ENCODE measurements at places on chromosomes 2 and 18.

- DNase-seq = no peak
These were observed 189.2 kb downstream of the NCK2 start for GRCh38 chr2:105933906-105934305.

GRCh38 chr2:127673291-127674069, 1.9 kb downstream of the LIMS2 start:
- no peak for DNase-seq

DNA sequence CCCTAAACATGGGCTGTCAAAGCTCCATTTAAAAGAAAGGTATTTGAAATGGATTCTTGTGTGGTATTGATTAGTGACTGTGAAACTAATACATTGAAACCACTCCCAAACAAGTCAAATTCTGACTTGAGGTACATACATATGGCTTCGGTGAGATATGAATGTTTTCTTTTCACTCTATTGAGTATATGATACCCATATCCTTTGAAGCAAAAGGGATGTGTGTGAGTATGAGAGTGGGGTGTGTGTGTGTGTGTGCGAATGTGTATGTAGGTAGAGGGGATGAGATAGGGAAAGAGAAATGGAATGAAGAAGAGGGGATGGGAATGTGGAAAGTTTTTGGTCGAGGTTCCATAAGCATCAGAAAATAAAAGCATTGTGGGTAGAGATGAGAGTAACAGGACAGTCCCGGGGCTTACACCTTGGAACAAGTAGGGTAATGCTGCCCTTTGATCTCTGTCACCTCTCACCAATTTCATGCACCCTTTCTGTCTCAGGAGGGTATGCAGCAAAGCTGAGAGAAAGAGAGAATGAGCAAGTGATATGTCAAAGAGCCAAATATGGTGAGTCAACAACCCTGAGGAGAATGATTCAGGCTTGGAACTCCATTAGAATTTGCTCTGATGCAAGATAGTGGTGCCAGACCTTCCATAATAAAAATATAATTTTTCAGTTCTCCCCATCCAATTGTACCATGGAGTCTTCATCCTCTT, 64.0 kb upstream of the ZEB2 start:
- no peak for DNase-seq

- peak; percentile 92 for DNase-seq
These were observed 38.9 kb downstream of the INO80C start for GRCh38 chr18:35458677-35459441.

- DNase-seq = no peak
These were observed 60.6 kb downstream of the RNF144A start for GRCh38 chr2:6977786-6978185.

GRCh38 chr2:29164091-29164846, 49.1 kb downstream of the CLIP4 start:
- no peak for DNase-seq

DNA sequence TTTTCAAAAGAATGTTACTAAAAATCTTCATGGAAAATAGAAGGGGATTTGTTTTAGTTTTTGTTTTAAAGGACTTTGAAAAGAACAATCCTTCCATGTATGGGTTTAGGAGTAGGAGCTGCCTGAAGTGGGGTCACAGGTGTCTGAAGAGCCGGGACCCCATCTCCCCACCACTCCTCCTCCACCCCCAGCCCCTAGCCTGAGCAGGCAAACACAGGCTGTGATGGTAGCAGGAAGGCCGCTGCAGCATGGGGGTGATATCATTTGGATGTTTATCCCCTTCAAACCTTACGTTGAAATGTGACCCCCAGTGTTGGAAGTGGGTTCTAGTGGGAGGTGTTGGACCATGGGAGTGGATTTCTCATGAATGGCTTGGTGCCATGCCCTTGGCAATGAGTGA, 93.0 kb downstream of the ZBTB7C start:
- no peak for DNase-seq

DNA sequence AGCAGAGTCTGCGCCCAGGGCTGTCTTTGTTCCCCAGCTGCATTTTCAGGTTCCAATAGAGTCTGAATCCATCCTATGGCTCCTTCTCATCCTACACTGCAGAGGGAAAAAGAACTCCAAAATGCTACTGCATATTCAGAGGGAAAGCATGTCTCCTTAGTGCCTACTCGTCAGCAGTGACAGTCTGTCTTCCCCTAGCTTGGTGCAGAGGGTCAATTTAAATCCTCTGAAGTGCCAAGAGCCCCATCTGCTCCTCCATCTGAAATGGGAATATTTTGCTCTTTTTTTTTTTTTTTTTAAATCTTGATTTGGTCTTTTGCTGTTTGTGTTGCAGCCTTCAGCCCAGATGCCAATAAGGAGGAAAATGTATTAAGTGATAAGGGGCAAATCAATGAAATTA, 199.3 kb downstream of the RNF144A start:
- DNase-seq = no peak

GRCh38 chr2:30255466-30256408, 24.4 kb downstream of the LBH start:
- no peak for DNase-seq

GRCh38 chr18:42860011-42860410, 255.5 kb downstream of the RIT2 start:
- DNase-seq = no peak

- DNase-seq = no peak
These were observed 194.2 kb upstream of the HDAC4 start for GRCh38 chr2:239594772-239595608.

- DNase-seq = no peak
These were observed 122.1 kb downstream of the TMEM17 start for GRCh38 chr2:62383846-62384245.

DNA sequence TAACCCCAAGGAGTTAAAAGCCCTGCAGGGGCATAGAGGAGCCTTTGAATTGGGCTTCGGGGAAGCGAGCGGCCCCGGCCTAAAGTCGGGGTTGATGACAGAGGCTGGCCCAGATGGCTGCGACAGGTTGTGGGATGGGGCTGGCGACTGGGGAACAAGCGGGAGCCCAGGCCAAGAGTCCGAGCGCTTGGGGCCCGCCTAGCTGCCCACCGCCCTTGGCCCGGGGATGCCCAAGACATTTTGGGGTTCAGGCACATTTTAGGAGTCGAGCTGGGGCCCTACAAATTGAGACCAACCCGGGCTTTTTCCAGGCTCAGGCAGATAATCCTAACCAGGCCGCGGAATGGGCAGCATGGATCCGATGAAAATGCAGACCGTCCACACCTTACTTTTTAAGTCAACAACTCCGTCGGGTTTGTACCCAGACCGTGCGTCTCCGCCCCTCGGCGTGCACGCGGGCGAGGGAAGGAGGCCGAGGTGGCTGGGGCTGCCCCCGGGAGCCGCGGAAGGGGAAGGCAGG, 507 bp downstream of the RTKN start:
- DNase-seq = no peak

- no peak for DNase-seq
These were observed 626.7 kb downstream of the IRS1 start for GRCh38 chr2:226172939-226173338.

DNA sequence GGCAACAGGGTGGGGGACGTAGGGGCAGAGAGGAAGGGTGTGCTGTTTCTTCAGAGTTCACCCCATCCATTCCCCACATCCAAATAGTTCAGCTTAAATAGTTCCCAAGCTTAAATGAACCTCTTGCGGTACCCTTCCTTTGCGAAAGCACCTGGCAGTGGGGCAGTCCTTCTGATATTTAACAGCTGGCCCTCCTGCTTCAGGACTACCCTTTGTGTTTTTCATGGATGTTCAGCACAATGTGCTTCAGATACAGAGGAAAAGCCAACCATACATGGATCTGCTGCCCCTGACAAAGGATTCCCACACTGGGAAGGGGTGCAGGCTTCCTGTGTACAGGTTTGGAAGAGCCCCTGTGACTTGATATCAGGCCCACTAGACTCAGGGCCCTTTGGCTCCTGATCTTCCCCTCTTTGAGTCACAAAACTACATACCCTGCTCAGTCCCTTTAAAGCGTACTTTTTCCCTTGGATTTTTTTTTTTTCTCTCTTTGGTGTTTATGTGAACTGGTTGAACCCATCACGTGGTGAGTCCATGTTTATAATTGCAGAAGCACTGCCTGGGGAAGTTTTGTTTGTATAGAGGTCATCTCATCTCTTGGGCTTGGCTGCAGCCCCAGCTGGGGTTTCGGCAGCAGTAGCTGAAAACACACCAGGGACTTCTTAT, 45.3 kb upstream of the IGFBP5 start:
- DNase-seq = no peak

- peak; percentile 76 for DNase-seq
These were observed 95.1 kb downstream of the MTCL1 start for GRCh38 chr18:8800445-8800844.

GRCh38 chr2:74439373-74439772, 2.4 kb downstream of the RTKN start:
- DNase-seq = no peak

- peak; percentile 58 for DNase-seq
These were observed 29.6 kb downstream of the MCEE start for GRCh38 chr2:71100195-71100964.

DNA sequence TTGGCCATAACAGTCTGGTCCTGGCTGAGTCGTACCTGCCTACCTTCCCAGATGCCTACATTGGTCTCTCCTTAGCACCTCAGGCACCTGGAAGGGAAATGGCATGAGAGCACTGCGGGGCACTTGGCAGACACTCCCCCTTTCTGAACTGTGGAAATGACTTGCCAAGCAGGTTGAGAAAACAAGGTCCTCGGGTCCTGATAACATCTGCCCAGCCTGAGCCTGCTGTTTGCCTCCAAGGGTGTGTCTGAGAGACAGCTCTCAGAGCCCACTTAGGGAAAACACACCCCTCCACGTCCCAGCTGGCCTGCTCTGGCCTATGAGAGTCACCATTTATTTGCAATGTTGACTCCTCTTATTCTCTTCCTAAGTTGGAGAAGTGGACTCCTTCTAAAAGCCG, 10.5 kb downstream of the FAM110C start:
- DNase-seq = peak; percentile 5

GRCh38 chr2:68238955-68239822, 13.1 kb downstream of the PPP3R1 start:
- DNase-seq = no peak

DNA sequence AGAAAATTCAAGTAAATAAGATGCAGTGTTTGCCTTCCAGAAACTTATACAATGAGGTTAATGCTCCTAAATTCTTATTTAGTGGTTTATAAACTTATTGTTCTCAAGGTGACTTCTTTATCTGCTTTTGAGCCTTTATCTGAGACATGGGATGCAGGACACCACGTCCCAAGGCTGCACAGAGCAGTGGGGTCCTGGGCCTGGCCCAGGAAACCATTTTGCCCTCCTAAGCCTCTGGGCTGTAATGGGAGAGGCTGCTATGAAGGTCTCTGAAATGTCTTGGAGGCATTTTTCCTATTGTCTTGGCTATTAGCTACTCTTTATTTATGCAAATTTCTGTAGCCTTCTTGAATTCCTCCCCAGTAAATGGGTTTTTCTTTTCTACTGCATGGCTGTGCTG, 652.6 kb upstream of the SETBP1 start:
- DNase-seq = no peak

GRCh38 chr18:3140986-3141639, 78.7 kb downstream of the MYOM1 start:
- DNase-seq = no peak

DNA sequence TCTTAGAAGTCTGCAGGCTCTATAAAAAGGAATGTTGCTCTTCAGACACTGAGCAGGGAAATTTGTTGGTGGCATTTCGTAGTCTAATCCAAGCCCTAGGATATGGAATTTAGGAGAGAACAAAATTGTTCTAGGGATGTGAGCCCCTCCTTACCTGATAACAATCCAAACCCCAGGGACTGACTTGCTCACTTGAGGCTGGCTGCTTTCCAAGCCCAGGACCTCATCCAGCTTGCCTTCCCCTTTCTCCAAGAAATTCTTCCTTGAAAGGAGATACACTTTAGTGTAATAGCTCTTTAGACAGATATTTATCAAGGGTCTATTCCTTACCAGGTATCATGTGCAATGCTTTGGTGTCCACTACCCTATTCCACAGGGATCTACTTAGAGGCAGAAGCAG, 279.8 kb downstream of the C1D start:
- DNase-seq = no peak

DNA sequence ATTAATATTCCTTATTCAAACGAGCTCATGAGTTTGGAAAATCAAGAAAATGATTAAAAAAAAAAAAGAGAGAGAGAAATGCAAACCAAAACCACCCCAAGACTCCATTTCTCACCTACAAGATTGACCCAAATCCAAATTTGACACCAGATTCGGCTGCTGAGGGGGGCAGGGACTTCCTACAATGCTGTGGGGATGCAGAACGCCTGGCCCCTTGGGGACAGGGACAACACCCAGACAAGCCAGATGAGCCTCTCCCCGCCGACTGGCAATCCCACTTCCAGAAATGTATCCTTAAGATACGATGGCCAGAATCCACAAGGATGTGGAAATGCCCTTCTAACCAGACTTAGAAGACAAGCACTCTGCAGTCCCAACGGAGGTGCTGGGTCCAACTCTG, 20.7 kb downstream of the BOK start:
- no peak for DNase-seq

DNA sequence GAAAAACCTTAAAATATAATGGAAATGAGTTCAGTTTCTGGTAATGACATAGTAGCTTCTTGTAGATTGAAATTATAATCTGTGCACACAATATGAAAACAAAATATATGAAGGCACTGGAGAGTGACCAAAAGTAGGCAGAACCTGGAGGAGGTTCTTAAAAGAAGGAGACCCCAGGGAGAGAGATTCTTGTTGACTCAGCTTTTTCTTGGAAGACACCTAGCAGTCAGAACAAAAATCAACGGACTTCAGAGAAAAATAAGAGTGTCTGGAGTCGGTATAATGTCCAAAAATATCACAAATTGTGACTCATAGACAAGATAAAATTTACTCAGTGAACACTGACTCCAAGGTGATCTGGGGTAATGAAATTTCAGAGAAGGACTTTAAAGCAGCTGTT, 286.5 kb downstream of the CCDC178 start:
- DNase-seq = no peak

DNA sequence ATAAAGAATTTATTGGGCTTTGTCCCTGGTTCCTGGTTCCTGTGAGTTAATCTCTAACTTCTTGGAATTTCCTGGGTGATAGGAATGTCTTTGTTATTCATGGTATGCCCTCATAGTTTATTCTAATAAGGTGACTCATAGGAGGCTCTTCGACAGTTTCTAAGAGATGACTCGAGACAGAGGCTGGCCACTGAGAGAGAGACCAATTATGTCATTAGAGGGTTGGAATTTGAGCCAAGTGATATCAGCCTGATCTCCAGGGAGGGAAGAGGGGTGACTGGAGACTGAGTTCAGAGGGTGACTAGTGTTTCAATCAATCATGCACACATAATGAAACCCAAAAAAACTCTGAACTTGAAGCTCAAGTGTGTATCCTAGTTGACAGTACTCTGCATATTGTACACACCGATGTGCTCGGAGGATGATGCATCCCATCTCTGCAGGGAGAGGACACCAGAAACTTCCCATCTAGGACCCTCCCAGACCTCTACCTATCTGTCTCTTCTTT, 185.7 kb downstream of the MTCL1 start:
- DNase-seq = peak; percentile 86

DNA sequence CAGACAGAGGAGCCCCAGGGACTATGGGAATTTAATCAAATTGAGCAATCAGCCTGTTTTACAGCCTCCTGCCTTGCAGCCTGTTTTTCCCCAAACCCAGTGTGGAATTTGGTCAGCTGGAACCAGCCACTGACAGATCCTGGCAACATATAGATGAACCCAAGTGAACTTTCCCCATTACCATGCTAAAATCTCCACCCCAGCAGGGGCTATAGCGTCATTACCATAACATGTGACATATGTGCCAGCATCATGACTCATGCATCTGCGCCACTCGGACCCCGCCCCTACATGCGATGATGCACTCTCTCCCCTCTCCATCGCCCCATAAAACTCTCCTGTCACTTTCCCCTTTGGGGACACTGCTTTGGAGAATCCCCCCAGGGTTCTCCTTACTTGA, 17.3 kb upstream of the FEZ2 start:
- DNase-seq = peak; percentile 70

All from ELF-1 (cell line).